Stimulated activated CD4-positive, alpha-beta T cell treated with anti-CD3 and anti-CD28 coated beads, Interleukin-1b, Interleukin-23, amount 100 ng/mL, for 1 hour (primary cell): ENCODE measurements at places on chromosomes 1 and 21.

DNA sequence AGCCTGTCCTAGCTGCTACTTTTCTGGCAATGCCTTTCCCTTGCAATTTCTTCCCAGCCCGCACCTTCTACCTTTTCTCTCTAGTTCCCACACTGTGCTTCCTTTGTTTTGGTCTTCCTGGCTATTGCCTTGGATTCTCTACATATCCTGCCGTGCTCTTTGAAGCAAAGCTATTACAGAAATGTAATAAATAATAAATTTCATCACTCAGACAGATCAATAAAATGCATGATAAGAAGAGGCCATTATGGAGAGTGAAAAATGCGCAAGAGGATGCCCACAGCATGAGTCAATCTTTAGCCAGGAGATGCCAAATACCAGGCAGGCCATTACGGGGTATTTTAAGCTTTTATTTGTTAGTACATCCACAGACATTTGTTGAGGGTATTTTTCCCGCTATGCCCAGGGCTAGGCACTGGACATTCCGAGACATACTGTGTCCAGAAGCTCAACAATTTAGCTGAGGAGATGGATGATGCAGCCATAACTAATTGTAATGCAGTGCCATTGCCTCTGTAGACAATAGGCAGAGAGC is 163.6 kb downstream of the ST6GALNAC3 start:
- DNase-seq, result no peak

DNA sequence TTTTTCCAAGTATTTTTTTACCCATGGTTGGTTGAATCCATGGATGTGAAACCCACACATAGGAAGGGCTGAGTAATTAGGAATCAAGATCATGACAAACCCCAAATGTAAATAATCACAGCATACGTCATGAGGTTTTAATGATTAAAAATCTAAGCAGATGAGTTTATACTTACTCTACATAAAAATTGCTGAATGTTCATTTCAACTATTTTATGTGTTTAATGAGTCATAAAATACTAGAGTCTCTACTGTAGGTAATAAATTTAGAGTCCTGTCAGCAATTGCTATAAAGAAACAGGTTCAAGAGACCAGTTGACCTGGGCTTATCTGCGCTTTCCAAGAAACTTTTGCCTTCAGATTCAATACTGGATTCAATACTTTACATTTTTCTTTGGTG is 18.2 kb downstream of the CTH start:
- no peak for DNase-seq

DNA sequence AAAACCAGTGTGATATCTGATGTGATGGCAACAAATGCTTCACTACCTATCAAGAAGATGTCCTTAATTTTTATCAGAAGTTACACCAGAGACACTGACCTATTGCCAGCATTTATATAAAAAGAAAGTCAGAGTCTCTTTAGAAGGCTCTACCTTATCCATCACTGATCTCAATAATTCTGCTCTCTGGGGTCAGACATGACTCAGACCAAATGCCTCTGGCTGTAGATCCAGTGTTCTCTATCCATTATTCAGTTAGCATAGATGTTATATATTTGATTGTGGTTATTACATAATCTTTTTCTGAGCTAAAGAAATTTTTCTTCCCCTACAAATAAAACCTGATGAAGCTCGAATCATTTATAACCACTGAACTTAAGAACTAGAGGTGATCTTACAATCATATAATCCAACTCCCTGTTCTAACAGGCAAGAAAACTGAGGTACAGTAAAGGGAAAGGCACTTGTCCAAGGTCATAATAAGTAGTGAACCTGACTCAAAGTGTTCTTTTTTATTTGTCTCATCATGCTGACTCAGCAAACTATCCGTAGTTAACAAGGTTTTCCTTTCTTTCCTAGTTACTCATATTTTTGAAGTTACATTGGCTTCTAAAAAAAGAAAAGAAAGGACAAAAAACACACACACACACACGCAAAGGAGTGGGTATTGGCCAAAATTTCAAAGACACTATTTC is 43.6 kb upstream of the ESRRG start:
- no peak for DNase-seq

- no peak for DNase-seq
Measured at GRCh38 chr1:44460107-44460882, 55.2 kb downstream of the RNF220 start.

- no peak for DNase-seq
Measured at GRCh38 chr1:87220993-87221392, 107.7 kb upstream of the LMO4 start.
